ENCODE measurements at places on chromosomes 7 and 10.

DNA sequence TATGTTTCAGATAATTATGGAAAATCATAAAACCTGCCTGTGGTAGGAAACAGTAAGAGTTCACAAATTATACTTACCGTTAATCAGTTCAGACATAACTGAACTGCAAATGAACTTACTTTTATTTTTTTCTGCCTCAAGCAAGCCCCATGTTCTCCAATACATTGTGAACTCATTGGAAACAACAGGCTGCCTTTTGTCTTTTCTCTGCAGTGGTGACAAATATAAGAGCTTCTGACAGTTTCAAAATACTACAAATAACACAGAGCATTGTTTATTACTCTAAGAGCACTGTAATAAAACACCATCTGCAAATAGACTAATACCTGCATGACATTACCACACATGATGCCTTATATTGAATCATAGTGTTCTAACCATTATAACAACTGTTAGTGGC lies 94.0 kb upstream of the CDCA7L start:
- H3K36me3 ChIP-seq: no peaks in the 10 kb centered on the region
- H3K27ac ChIP-seq: no peak overlapping the region
- no peaks in the 10 kb centered on the region for H3K4me1 ChIP-seq
- no peak for DNase-seq
- no peaks in the 10 kb centered on the region for H3K27me3 ChIP-seq

DNA sequence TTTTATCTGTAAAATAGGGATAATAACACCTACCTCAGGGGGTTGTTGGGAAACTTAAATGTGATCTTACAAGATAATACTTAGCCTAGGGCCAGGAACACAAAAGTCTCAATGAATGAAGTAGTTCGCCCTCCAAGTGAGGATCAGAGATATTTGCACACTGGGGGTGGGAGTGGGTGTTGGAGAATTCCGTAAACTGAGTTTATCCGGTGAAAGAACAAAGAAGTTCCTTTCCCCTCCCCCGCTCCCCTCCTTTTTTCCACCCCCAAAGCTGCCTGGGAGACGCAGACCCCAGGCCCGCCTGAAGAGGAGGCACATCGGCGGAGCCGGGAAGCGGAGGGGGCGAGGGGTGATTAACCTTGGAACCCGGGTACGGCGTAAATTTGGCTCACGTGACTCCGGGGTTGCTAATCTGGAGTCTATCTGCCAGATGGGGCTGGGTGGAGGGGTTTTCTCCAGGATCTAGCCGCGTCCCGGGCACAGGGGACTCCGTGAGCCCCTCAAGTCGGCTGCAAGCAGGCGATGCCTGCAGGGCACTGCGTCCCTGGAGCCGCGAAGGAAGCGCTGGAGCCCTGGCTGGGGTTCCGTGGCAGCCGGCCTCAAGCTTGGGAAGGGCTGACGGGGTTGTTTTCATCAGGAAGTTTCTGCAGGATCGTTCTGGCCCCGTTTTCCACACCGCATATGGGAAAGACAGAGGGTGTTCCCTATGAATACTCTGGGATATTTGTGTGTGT lies 1.4 kb upstream of the PODXL start:
- H3K27me3 ChIP-seq: no peaks in the 10 kb centered on the region
- DNase-seq: peak; percentile 58
- no peaks in the 10 kb centered on the region for H3K36me3 ChIP-seq
- peak overlapping the region; percentile 84 for H3K4me3 ChIP-seq
- peak overlapping the region; percentile 53 for H3K27ac ChIP-seq

DNA sequence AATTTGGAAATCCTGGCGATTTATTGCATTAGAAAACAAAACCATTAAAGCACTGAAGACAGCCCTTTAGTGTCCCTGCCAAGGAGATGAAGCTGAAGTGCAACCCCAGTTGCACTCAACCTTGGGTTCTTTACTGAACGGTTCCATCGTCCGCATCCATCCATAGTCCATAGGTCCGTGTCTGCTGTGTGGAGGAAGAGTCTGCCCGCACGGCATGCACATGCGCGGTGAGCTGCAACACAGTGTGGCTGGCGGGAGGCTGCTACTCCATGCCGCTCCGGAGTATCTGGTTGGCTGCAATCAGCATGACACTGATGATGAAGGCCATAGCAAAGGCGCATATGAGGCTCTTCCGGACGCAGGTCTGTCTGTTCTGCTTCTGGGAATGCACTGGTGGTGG lies 624.6 kb downstream of the CALN1 start:
- no peaks in the 10 kb centered on the region for H3K36me3 ChIP-seq
- H3K27ac ChIP-seq: no peak overlapping the region
- peak; percentile 5 for DNase-seq

DNA sequence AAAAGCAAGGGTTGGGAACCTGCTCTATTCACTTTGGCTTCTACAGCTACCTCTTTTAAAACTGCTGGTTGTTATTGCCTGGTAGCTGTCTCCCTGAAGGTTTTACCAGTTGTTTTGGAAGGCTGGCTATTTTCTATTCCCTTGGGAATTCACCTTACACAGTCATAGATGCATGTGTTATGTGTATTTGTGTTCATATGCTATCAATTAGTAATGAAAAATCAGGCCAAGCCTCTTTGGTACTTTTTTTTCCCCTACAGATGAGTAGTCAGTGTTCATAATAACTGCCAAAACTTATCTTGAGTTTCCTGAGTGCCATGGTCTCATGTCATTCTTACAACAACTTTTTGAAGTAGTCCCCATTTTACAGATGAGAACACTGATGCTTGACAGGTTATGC lies 738.0 kb upstream of the GALNT17 start:
- no peaks in the 10 kb centered on the region for H3K27me3 ChIP-seq
- no peaks in the 10 kb centered on the region for H3K36me3 ChIP-seq
- H3K4me3 ChIP-seq: no peak overlapping the region
- DNase-seq: no peak

DNA sequence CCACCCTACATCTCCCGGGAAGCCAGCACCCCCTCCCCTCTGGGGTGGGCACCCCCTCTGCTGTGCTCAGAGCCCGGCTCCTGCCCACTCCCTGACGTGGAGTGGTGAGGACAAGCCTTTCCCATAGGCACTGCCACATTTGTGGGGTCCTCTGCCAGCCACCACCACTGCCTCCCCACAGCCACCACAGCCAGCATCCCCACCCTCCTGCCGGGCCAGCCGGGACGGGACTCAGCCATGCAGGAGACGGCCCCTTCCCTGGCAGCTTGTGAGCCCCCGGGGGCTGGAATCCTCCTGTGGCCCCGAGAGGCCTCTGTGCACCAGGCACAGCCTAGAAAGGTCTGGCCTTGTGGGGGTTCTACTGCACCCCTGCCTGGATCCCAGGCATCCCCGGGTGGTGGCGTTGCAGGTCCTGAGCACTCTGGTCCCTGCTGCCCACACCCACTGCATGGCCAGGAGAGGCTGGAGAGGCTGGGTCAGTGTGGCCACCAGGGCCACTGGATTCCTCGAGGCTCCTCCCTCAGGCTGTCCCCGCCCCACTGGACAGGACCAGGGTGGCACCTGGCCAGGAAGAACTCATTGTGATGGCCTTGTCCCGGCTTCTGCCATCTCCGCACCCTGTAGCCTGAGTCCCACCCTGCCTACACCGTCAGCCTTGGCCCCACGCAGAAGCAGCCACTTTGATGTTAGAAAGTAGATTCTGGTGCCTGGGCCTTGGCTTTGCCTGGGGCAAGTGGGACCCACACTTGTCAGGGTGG lies 148.0 kb downstream of the EBF3 start:
- no peak for DNase-seq
- no peak overlapping the region for H3K27ac ChIP-seq
- H3K27me3 ChIP-seq: no peaks in the 10 kb centered on the region
- H3K4me1 ChIP-seq: no peaks in the 10 kb centered on the region
- H3K36me3 ChIP-seq: no peaks in the 10 kb centered on the region

Measured in Caco-2 (cell line).